ENCODE measurements at places on chromosomes 12 and 14. TPM values are rescaled to one million over a fixed set of nuclear protein-coding genes. Genes with fewer than 3 reads are reported as not detected.

The C12orf57 gene
- 261 TPM for total RNA-seq

The TBX5 gene
- 23.9 TPM for total RNA-seq

The PTPRR gene
- total RNA-seq, result 0.25 TPM

The ENTPD5 gene
- total RNA-seq, result 11.5 TPM

The SMCO2 gene
- total RNA-seq, result not detected

The DNAH10 gene
- 0.11 TPM for total RNA-seq

The MANSC4 gene
- not detected for total RNA-seq

The HIGD1C gene
- total RNA-seq, result not detected

The TTC6 gene
- not detected for total RNA-seq

The WBP11 gene
- 5.5 TPM for total RNA-seq

The KLHL33 gene
- not detected for total RNA-seq

The ANO4 gene
- 6.6 TPM for total RNA-seq

The ACRBP gene
- not detected for total RNA-seq

GRCh38 chr12:95085612-95086011 is 12.2 kb upstream of the NR2C1 start:
- H3K27me3 ChIP-seq, result no peaks in the 10 kb centered on the region
- H3K4me1 ChIP-seq, result no peaks in the 10 kb centered on the region
- DNase-seq, result no peak
- H3K36me3 ChIP-seq, result peaks cover 4% of the 10 kb centered on the region
- no peak overlapping the region for H3K4me3 ChIP-seq
- H3K27ac ChIP-seq, result no peak overlapping the region

- peak overlapping the region; percentile 30 for H3K27ac ChIP-seq
- no peak for DNase-seq
- H3K36me3 ChIP-seq, result no peaks in the 10 kb centered on the region
- H3K27me3 ChIP-seq, result no peaks in the 10 kb centered on the region
- H3K4me1 ChIP-seq, result peaks cover 50% of the 10 kb centered on the region
- H3K4me3 ChIP-seq, result no peak overlapping the region
Measured at GRCh38 chr12:27191531-27191930, 52.6 kb upstream of the STK38L start.

- H3K27ac ChIP-seq, result no peak overlapping the region
- DNase-seq, result peak; percentile 41
- H3K4me3 ChIP-seq, result no peak overlapping the region
- H3K36me3 ChIP-seq, result peaks cover 12% of the 10 kb centered on the region
Measured at GRCh38 chr12:65878540-65878939, 54.3 kb downstream of the HMGA2 start.

GRCh38 chr12:88314706-88315105 is 172.6 kb downstream of the TMTC3 start:
- no peak for DNase-seq
- H3K36me3 ChIP-seq, result no peaks in the 10 kb centered on the region
- peaks cover 18% of the 10 kb centered on the region for H3K4me1 ChIP-seq
- no peaks in the 10 kb centered on the region for H3K27me3 ChIP-seq
- no peak overlapping the region for H3K4me3 ChIP-seq
- no peak overlapping the region for H3K27ac ChIP-seq

- H3K4me1 ChIP-seq, result no peaks in the 10 kb centered on the region
- no peaks in the 10 kb centered on the region for H3K27me3 ChIP-seq
- DNase-seq, result no peak
- H3K4me3 ChIP-seq, result no peak overlapping the region
Measured at GRCh38 chr12:129332286-129332685, 479.0 kb downstream of the GLT1D1 start.

- peak overlapping the region; percentile 89 for H3K27ac ChIP-seq
- peak; percentile 64 for DNase-seq
- no peaks in the 10 kb centered on the region for H3K36me3 ChIP-seq
- H3K27me3 ChIP-seq, result no peaks in the 10 kb centered on the region
- peak overlapping the region; percentile 68 for H3K4me3 ChIP-seq
- H3K4me1 ChIP-seq, result peaks cover 55% of the 10 kb centered on the region
Measured at GRCh38 chr14:54652605-54653052, 85.7 kb downstream of the SAMD4A start.

- H3K4me3 ChIP-seq, result no peak overlapping the region
- peak; percentile 11 for DNase-seq
- no peaks in the 10 kb centered on the region for H3K36me3 ChIP-seq
- H3K4me1 ChIP-seq, result no peaks in the 10 kb centered on the region
- H3K27me3 ChIP-seq, result no peaks in the 10 kb centered on the region
- H3K27ac ChIP-seq, result no peak overlapping the region
Measured at GRCh38 chr12:24695657-24696329, 253.1 kb downstream of the BCAT1 start.

DNA sequence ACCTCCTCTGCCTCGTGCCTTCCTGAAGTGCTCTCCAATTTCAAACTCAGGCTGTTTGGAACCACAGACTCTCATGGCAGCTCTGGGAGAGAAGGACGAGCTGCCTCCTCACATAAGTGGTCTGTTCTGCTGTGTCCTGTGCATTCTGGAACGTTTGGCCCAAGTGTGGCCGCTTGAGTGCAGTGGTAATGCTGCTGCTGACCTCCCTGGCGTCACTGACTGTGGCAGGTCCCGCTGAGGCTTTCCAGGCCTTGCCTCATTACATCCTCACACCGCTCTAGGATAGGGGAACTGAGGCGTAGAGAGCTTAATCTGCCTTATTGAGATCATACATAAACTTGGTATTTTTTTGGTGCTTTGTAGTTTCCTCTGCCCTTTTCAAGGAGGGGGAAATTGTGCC is 14.2 kb downstream of the CCDC92 start:
- no peaks in the 10 kb centered on the region for H3K4me1 ChIP-seq
- no peak overlapping the region for H3K4me3 ChIP-seq
- no peak overlapping the region for H3K27ac ChIP-seq
- no peak for DNase-seq

DNA sequence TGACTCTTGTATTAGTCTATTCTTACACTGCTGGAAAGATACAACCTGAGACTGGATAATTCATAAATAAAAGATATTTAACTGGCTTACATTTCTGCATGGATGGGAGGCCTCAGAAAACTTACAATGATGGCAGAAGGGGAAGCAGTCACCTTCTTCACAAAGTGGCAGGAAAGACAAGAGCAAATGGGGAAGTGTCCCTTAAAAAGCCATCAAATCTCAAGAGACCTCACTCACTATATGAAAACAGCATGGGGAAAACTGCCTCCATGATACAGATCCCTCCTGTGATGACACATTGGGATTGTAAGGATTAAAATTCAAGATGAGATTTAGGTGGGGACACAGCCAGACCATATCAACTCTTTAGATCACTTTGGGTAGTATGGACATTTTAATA is 83.7 kb downstream of the TMTC3 start:
- H3K4me3 ChIP-seq, result no peak overlapping the region
- H3K4me1 ChIP-seq, result no peaks in the 10 kb centered on the region
- H3K36me3 ChIP-seq, result no peaks in the 10 kb centered on the region

- no peak overlapping the region for H3K27ac ChIP-seq
- H3K4me1 ChIP-seq, result no peaks in the 10 kb centered on the region
- no peak overlapping the region for H3K4me3 ChIP-seq
- DNase-seq, result peak; percentile 27
- no peaks in the 10 kb centered on the region for H3K27me3 ChIP-seq
- no peaks in the 10 kb centered on the region for H3K36me3 ChIP-seq
Measured at GRCh38 chr12:48779869-48780268, 9.0 kb downstream of the ADCY6 start.

- H3K4me1 ChIP-seq, result 0 out of 2 replicates have a peak, but pooled peaks cover 3% of the 10 kb centered on the region
- no peaks in the 10 kb centered on the region for H3K27me3 ChIP-seq
- no peaks in the 10 kb centered on the region for H3K36me3 ChIP-seq
- no peak overlapping the region for H3K4me3 ChIP-seq
- DNase-seq, result no peak
Measured at GRCh38 chr12:1252758-1253157, 261.7 kb downstream of the ERC1 start.

- H3K27ac ChIP-seq, result no peak overlapping the region
- H3K4me3 ChIP-seq, result no peak overlapping the region
- H3K36me3 ChIP-seq, result no peaks in the 10 kb centered on the region
- H3K4me1 ChIP-seq, result peaks cover 10% of the 10 kb centered on the region
Measured at GRCh38 chr14:37625597-37626595, 30.5 kb downstream of the TTC6 start.

GRCh38 chr12:3544296-3544965 is 53.4 kb downstream of the PRMT8 start:
- no peak overlapping the region for H3K27ac ChIP-seq
- DNase-seq, result no peak
- peaks cover 31% of the 10 kb centered on the region for H3K27me3 ChIP-seq
- no peaks in the 10 kb centered on the region for H3K4me1 ChIP-seq
- H3K4me3 ChIP-seq, result no peak overlapping the region
- no peaks in the 10 kb centered on the region for H3K36me3 ChIP-seq

GRCh38 chr12:46547421-46548354 is 175.1 kb upstream of the SLC38A2 start:
- DNase-seq, result peak; percentile 29
- H3K4me1 ChIP-seq, result peaks cover 47% of the 10 kb centered on the region
- no peaks in the 10 kb centered on the region for H3K27me3 ChIP-seq
- H3K36me3 ChIP-seq, result no peaks in the 10 kb centered on the region

- no peak for DNase-seq
- no peak overlapping the region for H3K4me3 ChIP-seq
- H3K27ac ChIP-seq, result no peak overlapping the region
- H3K36me3 ChIP-seq, result no peaks in the 10 kb centered on the region
- peaks cover 3% of the 10 kb centered on the region for H3K27me3 ChIP-seq
Measured at GRCh38 chr12:32395026-32395425, 4.3 kb upstream of the FGD4 start.

DNA sequence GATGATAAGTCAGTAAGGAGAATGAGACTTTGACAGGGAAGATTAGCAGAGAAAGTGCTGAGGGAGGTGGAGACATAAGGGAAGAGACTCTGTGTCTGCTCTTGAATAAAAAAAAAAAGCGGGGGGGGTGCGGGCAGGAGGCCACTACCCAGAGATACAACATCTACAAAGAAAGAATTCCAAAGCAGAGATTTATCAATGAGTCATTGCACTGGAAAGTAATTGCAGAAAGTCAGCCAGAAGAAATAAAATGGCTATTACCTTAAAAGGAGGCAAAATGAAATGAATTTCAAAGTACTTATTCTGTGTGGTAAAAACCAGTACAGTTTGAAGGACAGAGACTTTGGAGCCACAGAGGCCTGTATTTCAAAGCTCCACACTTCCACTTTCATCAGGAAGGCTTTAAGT is 267.1 kb upstream of the PRKD1 start:
- H3K4me1 ChIP-seq, result peaks cover 70% of the 10 kb centered on the region
- peak overlapping the region; percentile 61 for H3K4me3 ChIP-seq
- DNase-seq, result peak; percentile 85
- H3K27ac ChIP-seq, result peak overlapping the region; percentile 87
- H3K27me3 ChIP-seq, result no peaks in the 10 kb centered on the region

DNA sequence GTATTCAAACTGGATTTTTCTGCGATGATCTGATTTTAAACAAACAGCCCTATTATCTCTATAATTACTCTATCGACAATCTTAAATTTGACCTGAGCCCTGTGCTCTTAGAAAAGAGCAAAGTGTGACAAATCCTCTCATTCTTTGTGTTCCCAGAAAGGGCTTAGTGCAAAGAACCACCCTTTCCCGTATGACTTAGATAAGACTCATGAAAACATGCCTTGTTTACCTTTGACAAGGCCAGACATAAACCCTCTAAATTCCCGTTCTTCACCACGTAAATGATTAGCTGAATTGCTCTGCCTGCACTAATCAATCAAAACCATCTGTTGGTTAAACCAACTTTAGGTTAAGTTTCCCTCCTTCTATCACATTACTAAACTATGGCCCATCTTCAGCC is 285.7 kb upstream of the SEL1L start:
- H3K36me3 ChIP-seq, result no peaks in the 10 kb centered on the region
- no peak for DNase-seq
- no peak overlapping the region for H3K27ac ChIP-seq
- H3K4me3 ChIP-seq, result no peak overlapping the region
- no peaks in the 10 kb centered on the region for H3K27me3 ChIP-seq

- no peaks in the 10 kb centered on the region for H3K27me3 ChIP-seq
- DNase-seq, result no peak
- H3K27ac ChIP-seq, result no peak overlapping the region
- H3K4me3 ChIP-seq, result no peak overlapping the region
- H3K4me1 ChIP-seq, result peaks cover 43% of the 10 kb centered on the region
Measured at GRCh38 chr12:75813072-75813471, 218.5 kb downstream of the PHLDA1 start.

- H3K4me1 ChIP-seq, result no peaks in the 10 kb centered on the region
- no peak for DNase-seq
- H3K27ac ChIP-seq, result no peak overlapping the region
- no peaks in the 10 kb centered on the region for H3K36me3 ChIP-seq
Measured at GRCh38 chr14:96484399-96484798, 17.8 kb upstream of the PAPOLA start.

GRCh38 chr12:111964935-111965334 is 48.0 kb downstream of the TMEM116 start:
- no peak for DNase-seq
- no peak overlapping the region for H3K27ac ChIP-seq

DNA sequence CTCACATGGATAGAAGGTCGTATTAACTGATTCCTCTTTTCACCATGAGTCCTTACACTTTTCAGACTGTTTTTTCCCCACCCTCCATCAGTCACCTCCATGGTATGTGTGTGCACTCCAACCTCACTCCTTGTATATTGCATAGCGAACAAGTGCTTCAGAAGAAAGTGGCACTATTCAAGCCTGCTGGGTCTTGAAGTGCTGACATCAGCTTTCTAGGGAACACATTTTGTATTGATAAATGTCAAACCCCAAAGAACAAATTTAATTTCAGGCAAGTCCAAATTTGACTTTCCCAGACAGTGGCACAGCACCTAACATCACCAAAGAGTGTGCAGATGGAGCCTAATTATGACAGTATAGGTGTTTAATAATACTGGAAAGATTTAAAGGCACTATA is 617.4 kb upstream of the STXBP6 start:
- no peaks in the 10 kb centered on the region for H3K27me3 ChIP-seq
- no peak overlapping the region for H3K4me3 ChIP-seq
- H3K27ac ChIP-seq, result no peak overlapping the region
- DNase-seq, result no peak
- H3K36me3 ChIP-seq, result no peaks in the 10 kb centered on the region

- H3K4me3 ChIP-seq, result no peak overlapping the region
- H3K36me3 ChIP-seq, result no peaks in the 10 kb centered on the region
- H3K27ac ChIP-seq, result no peak overlapping the region
- DNase-seq, result no peak
Measured at GRCh38 chr12:126534942-126535341, 1469.7 kb downstream of the AACS start.

- no peaks in the 10 kb centered on the region for H3K4me1 ChIP-seq
- H3K27ac ChIP-seq, result no peak overlapping the region
- no peaks in the 10 kb centered on the region for H3K27me3 ChIP-seq
- no peak overlapping the region for H3K4me3 ChIP-seq
Measured at GRCh38 chr12:41794336-41794735, 350.3 kb downstream of the GXYLT1 start.

DNA sequence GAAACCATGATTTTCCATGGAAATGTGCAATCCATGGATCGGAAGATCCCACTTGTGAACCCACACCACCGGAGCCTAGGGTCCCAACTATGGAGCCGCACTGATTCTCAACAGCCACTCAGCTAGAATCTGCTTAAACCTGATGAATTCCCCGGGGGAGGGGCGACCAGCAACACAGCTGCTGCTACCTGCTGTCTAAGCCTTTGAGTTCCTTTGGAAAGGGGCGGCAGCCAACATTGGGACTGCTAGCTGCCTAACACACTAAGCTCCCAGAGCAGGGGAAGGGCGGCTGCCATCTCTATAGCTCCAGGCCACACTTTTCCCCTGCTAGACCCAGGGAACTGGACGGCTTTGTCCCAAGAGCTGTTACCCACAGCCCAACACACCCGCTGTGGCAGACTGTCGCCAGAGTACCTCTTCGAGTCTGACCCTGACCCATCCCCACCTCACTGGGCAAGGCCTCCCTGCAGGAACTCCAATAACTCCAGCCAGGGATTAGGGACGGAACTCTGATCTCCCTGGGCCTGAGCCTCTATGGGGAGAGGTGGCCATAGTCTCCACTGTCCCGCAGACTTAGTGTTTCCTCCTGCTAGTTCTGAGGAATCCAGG is 205.8 kb upstream of the SLC16A7 start:
- H3K4me3 ChIP-seq, result no peak overlapping the region
- no peak overlapping the region for H3K27ac ChIP-seq
- no peaks in the 10 kb centered on the region for H3K36me3 ChIP-seq
- H3K4me1 ChIP-seq, result no peaks in the 10 kb centered on the region
- H3K27me3 ChIP-seq, result no peaks in the 10 kb centered on the region
